HT1080 (cell line): ENCODE measurements at places on chromosomes 3 and 15.
A peak's percentile ranks its signal among the peaks of the same experiment; 100 is the strongest.

DNA sequence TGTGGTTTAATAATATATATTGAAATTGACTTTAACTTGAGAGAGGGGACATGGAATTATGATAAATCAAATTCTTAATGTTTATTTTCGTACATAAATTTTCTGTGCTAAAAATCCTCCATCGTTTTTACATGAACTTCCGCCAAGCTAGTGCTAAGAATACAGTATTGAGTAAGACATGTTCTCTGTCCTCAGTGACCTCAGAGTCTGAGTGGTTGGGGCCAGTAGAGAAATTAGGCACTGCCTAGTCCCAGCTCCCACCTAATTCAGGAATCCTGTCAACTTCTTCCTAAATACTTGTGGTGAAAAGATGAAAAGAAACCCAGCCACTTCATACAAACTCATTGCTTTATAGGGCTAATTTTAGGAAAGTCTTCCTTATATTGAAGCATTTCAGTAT is 110.3 kb downstream of the PPP2R3A start:
- DNase-seq: no peak

DNA sequence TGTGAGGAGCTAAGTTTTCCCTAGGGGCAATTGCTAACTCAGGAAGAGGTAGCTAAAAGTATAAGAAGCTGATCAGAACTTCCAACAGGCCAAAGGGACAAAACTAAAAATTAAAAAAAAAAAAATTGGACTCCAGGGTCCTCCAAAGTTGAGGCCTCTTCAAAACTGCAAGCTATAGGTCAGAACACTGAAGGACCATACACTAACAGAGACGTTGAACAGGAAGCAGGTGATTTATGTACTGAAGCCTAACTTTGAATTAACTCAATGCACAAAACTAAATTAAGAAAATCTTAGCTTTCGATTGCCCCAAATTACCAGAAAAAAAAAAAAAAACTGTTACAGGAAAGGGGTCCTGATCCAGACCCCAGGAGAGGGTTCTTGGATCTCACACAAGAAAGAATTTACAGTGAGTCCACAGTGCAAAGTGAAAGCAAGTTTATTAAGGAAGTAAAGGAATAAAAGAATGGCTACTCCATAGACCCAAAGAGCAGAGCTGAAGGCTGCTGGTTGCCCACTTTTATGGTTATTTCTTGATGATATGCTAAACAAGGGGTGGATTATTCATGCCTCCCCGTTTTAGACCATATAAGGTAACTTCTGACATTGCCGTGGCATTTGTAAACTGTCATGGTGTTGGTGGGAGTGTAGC is 442.8 kb upstream of the NECTIN3 start:
- no peak for DNase-seq

DNA sequence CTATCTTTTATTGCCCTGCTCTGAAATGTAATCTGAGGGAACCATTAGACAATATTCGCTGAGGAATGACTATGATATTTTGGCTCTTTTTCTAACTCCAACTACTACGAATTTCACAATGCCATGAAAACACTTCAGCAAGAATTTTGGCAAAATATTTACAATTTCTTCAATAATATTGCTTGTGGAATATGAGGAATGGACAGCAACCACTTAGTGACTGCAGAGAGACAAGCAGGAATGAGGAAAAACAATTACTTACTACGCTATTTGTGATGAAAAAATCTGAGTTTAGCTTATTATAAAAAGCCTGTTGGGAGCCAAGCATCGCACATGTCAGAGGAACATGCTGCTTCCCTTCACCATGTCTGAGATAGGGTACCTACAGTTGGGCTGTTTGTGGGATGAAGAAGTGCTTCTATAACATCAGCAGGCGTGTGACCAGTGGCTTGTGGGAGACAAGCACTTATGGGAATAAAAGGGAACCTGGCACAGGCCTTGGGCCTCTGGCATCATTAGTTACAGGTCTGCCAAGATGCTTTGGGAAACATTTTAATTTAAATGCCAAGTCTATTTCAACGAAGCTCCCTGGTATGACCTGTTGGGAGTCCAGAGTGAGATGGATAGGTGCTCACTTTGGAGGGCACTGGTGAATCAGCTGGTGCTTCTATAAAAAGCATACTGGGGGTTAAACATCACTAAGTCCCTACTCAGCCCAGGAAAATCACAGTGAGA is 2.7 kb upstream of the PLCL2 start:
- no peak for DNase-seq

DNA sequence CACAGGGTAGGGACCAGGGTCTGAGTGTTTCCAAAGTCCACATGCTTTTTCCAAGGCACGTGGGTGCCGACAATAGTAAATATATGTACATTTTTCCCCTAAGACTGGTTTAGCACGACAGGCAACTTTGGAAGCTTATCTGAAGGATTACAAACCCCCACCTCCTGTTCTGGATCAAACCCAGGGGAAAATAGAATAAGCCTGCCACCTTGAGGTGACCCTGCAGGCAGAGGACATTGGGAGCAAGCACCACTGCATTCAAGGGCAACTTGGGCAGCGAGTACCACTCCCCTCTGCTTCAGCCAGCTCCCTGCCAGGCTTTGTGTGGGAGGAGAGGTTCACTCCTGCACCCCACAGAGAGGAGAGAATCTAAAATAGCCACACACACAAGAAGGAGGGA is 44.8 kb downstream of the KBTBD12 start:
- DNase-seq: peak; percentile 64

DNA sequence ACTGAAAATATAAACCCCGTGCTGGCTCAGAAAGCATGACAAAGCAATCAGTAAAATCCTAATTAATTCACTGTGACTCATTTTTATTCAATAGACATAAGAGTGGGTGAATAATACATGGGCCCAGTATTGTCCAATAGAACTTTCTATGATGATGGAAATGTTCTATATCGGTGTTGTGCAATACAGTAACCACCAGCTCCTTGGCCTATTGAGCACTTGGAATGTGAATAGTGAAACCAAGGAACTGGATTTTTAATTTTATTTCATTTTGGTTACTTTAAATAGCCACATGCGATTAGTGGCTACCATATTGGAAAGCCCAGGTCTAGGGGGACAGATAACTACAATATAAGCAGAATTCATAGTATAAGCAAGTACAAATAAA is 69.8 kb upstream of the PPP2R3A start:
- DNase-seq: no peak

DNA sequence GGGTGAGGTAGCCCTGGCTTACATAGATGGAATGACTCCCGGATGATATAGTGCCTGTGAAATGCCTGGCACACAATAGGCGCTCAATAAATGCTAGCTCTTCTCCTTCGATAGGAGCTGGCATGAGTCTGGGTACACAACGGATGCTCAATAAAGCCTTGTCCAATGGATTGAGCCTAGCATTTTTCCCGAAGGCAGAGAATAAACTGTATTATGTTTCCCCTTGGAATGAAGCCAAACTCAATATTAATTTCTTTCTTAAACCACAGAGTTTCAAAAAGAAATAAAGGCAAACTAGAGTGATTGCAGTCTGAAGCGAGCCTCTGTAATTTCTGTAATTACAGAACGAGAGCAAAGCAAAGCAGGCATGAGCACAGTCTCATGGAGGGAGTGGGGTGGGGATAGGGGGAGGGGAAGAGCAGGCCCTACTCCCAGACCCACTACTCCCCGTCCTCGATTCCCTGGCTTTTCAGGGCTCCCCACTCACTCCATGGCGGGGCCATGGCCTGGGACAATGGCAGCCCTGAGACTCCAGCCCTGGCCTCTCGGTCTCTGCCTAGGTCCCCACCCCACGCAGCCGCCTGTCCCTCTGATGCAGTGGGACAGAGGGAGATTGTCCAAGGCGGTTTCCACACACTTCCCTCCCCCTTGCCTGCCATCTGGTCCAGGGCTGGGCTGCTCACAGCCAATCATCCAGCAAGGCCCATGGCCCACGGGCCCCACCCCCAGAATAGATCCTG is 18.0 kb downstream of the SLC6A1 start:
- DNase-seq: no peak

- no peak for DNase-seq
These were observed at the start of gene OR5H15 for GRCh38 chr3:98166396-98166795. Gene OR5H15, plus strand, starts transcription at chr3:98166696. Its CDS starts 2,004 bp downstream, at chr3:98168700.

DNA sequence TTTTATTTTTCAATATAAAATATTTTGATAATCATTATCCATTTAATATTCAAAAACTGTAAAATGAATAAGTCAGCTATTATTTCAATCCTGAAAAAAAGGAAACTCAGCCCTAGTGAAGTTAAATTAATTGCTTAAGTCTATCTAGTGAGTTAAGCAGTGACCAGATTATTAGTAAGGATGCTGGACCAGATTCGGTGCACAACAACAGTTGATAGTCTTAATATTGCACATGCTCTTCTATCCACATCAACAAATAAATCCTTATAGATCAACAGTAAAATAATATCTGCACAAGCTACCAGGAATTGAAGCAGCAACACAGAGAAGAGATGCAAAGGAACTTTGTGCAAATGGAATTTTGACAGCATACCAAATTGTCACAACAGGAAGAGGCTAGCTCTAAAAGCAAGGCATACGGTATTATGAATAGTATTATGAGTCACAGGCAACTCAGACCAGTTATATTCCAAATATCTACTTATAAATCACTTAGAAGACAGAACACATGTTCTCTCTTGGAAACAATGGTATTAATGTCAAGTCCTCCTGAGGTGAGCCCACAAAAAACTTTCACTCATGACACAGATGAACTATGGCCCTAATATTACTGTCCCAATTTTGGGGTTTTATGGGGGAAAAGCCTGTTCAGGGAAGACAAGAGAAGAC is 24.9 kb downstream of the VPS13C start:
- peak; percentile 79 for DNase-seq

DNA sequence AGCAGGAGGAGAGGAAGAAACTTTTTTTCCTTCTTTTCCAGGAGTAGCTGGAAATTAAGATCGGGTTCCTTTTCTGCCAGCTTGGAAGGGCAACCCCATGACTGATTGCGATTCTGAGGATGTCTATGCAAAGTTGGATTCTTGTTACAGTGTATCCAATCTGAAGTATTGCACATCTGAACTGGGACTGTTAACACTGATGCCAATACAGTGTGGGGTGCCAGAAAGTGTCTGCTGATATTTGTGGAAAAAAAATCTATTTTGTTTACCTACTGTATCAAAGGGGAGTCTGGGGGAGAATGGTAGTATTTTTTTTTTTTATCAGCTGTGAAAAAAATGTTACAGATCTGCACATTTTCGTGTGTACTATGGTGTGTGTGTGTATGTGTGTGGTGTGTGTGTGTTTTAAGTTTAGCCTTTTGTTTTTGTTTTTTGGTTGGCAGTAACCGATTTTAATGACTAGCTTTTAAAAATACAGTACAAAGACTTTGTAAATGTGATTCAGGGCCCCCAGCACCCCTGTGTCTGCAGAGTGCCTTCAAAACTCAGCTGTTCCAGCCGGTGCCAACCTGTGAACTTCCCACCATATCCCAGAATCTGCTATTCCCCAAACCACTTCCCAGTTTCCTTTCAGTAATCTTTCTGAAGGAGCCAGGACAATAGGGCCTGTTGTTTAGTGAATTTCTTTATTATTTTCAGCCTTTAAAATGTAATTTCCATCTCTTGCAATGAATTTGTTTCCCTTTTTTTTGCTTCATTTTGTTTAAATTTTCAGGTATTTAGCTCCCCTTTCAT is 1.9 kb downstream of the RAP2B start:
- DNase-seq: peak; percentile 50

DNA sequence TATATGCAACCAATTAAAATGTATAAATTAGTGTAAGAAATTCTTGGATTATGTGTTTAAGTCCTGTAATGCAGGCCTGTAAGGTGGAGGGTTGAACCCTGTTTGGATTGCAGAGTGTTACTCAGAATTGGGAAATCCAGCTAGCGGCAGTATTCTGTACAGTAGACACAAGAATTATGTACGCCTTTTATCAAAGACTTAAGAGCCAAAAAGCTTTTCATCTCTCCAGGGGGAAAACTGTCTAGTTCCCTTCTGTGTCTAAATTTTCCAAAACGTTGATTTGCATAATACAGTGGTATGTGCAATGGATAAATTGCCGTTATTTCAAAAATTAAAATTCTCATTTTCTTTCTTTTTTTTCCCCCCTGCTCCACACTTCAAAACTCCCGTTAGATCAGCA is 65.4 kb upstream of the ACAD9 start:
- no peak for DNase-seq

GRCh38 chr3:102189956-102190723 is 244.7 kb upstream of the ZPLD1 start:
- DNase-seq: no peak

DNA sequence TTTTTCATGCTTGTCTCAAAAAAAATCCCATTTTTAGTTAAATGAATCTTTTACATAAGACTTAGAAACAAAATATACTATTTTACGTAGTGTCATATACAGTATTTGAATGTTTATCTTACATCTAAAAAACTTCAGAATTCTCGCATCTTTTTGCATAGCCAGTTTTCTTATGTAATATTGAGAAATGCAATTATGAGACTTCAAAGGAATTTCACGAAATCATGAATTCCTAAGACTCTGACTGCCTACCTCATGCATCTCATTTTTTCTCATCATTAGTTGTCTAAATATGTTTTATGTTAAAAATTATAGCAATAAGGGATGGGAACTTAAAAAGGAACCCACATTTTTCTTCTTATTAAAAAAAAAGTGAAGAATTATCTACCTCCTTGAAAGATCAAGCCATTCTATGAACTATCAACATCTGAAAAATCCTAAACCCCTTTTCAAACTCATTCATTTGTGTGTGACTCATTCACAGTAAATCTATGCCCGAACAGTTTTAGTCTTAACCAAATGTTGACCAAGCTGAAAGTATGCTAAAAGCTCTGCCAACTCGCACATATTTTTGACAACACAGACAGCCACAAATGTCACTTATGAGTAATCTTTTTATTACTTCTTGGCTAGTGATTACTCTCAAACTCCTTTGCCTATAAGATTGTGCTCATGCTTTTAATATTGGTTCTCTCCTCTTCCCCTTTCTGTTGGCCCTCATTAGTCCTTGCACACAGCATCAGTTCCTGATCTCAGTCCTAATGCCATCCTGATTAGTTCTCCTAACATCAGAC is 115.9 kb downstream of the DCLK3 start:
- peak; percentile 90 for DNase-seq

- DNase-seq: no peak
These were observed 11.6 kb downstream of the TRPC1 start for GRCh38 chr3:142735462-142735861.

DNA sequence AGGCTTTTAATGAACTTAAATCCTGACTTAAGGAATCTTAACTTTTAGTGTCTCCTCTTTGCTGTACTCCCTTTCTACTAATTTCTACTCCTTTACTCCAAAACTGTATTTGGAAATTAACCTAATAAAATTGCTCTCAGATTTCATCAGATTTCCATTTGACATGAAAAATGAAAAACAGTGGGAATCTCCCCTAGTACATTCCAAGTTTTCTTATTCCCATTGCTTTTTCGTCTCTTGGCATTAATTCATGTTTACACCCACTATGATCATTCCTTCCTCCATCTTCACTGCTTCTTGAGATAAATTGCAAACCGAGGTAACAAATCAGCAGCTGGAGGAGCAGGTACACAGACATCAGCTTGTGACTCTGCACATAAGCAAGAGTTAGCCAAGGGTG is 208.7 kb downstream of the VGLL3 start:
- DNase-seq: no peak
